Cerebellar cortex (tissue), 1 donor: ENCODE measurements at places on chromosomes 13 and 19.

- no peak for DNase-seq
Measured at GRCh38 chr19:11451871-11452619, 16.6 kb downstream of the PRKCSH start.

DNA sequence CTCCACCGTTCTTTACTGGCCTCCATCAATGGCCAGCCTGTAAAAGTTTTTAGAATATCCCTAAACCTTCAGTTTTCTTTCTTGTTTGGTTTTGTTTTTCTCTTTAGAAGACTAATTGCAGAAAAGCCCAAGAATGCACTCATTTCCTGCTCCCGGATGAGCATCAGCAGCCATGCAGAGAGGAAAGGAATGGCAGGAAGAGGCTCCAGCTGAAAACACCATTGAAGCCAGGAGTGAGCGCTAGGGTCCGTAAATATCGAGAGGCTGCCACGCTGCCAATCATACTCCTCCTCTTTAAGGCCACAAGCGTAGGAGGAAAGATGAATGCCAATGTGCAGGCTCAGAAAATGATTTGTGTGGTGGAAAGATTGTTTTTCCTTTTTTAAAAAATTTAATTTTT, 57.4 kb upstream of the UBE2L5 start:
- no peak for DNase-seq

GRCh38 chr13:96617528-96617927, 376.7 kb downstream of the OXGR1 start:
- no peak for DNase-seq

GRCh38 chr19:27972291-27973040, 1240.5 kb downstream of the UQCRFS1 start:
- DNase-seq: peak; percentile 45

DNA sequence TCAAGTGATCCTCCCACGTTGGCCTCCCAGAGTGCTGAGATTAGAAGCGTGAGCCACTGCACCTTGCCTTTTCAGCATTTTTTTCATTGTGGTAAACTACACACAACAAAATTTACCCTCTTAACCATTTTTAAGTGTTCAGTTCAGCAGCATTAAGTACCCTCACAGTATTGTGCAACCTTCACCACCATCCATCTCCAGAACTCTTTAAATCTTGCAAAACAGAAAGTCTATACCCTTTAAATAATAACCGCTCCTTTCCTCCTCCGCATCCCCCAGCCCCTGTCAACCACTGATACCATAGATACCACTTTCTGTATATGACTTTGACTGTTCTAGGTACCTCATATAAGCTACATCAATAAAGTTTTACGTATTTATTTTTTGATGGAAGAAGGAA, 20.8 kb upstream of the CASP14 start:
- no peak for DNase-seq

DNA sequence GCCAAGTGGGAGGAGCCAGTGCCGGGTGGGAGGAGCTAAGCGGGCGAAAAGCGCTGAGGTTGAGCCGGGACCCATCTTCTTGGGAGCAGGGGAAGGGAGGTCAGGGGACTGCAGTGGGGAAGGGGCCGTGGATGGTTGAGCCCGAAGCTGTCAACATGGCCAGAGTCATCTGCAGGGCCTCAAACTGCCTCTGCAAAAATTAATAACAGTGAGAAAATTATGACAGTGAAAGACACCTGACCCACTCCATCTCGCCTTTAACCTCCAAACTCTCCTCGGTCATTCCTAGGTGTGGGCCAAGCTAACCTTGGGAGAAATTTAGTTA, 30.1 kb downstream of the ZNF557 start:
- no peak for DNase-seq

DNA sequence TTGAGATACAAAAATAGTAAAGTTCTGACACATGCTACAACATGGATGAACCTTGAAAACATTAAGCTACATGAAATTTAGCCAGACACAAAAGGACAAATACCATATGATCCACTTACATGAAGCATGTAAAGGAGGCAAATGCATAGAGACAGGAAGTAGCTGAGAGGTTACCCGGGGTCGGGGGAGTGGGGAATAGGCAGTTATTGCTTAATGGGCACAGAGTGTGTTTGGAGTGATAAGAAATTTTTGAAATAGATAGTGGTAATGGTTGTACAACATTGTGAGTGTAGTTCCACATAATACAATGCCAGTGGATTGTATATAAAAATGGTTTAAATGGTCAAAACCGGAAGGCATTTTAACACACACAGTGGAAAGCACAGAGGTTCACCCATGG, 4.3 kb downstream of the N4BP2L1 start:
- DNase-seq: no peak

DNA sequence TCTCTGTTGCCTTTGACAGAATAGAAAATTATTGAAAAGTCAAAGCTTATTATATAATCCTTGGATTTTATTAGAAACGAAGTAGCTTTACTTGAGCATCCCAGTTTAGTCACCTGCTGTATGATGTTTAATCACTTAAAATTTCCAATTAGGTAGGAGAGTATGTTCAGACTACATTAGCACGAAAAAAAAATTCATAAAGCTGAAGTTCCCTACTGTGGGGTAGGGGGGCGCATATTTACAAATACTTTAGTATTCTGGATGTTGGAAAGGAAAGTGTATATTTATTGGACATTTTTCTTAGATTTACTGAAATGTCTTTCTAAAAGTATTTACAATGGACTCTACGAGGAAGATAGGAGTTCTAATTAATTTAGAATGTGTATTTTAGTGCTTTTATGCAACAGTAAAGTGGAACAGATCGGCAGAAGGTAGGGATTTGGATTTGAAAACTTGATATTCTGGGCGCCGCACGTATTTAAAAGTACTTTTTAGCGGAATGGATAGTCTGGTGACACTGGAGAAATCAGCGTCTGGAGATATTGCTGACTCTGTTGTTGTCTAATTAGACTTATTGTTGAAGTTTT, 1.9 kb downstream of the CDK8 start:
- peak; percentile 17 for DNase-seq

GRCh38 chr13:60167121-60167520, 3.4 kb upstream of the DIAPH3 start:
- DNase-seq: no peak

- no peak for DNase-seq
Measured at GRCh38 chr13:70172946-70173597, 64.8 kb upstream of the KLHL1 start.

DNA sequence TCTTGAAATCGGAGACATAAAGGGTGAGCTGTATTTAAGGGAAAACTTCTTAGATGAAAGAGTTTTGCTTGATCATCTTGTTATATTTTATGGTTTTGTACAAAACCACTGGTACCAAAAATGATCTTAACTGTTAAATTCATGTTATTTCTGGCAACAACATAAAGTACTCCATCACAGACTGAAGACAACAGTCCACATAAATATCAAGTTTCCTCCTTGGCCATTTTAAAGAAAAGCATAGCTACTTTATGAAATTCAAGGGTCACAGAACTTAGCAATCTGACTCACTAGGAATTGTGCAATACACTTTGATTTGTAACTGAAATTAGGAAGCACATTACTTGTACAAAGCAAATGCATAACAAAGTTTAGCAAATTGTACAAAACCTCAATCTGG, 66.3 kb downstream of the TBC1D4 start:
- no peak for DNase-seq

DNA sequence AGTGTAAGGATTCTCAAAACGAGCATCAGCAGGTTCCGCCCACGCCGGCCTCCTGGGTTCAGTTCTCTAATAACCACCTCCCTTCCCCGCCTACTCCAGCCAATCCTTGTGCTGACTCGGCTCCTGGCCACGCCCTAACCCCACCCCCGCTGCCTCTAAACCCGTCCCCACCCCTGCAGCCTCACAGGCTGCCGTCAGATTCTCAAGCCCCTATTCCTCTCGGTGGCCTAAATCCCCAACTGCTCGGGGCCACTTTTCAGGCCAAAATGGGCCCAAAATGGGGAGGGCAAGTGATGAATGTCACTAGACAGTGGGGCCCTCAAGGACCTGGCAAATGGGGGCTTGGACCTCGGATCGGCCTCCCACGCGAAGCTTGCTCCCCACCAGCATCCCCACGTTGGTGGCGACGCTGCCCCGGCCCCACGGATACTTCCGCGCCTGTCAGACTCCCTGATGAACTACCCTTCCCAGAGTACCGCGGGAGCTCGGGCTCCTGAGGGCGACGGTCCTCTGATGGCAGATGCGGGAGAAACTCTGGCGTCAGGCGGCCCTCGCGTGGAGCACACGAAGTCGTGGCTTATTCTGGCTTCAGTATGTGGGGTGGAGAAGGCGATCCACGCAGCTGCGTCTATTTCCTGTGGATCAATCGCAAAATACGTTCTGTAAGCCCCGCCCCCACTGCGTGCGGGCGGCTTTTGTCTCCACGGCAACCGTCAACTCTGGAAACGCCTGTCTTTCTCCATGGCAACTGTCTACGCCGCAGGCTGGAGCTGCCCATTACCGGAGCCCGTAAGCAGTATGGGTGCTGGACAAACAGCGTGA, 24.8 kb downstream of the ZNF473 start:
- DNase-seq: peak; percentile 80

GRCh38 chr13:31008400-31009115, 76.1 kb downstream of the TEX26 start:
- no peak for DNase-seq

- no peak for DNase-seq
Measured at GRCh38 chr19:56993851-56994250, 125.9 kb upstream of the USP29 start.

- DNase-seq: no peak
Measured at GRCh38 chr13:74221752-74222151, 87.5 kb upstream of the KLF12 start.
